ENCODE measurements at places on chromosomes 3 and 15.

GRCh38 chr3:44117239-44117638 is 124.4 kb upstream of the TOPAZ1 start:
- no peak for DNase-seq

GRCh38 chr3:98780343-98780742 is 17.2 kb downstream of the ST3GAL6 start:
- no peak for DNase-seq

DNA sequence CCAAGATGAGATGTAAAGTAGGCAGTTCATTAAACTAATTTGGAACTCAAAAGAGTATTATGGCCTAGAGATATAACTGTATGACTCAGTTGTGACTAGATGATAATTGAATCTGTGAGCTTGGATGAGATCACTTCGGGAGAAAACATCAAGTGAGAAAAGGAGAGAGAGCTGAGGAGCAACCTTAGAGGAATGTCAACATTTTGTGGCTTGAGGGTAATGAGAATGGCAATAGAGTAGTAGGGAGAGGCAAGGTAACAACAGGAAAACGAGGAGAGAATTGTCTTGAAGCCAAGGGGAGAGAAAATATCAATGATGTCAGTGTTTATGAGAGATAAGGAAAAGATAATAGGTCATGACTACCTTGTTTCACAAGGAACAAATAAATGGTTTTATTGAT is 580.2 kb downstream of the NLGN1 start:
- DNase-seq = no peak

- DNase-seq = no peak
Observed at GRCh38 chr3:42439261-42440115, 29.1 kb upstream of the LYZL4 start.

- no peak for DNase-seq
Observed at GRCh38 chr15:31296646-31297574, 29.7 kb upstream of the KLF13 start.

GRCh38 chr3:19105826-19106225 is 42.5 kb upstream of the KCNH8 start:
- DNase-seq = no peak

GRCh38 chr15:27382361-27383025 is 411.5 kb downstream of the GABRG3 start:
- DNase-seq = no peak

DNA sequence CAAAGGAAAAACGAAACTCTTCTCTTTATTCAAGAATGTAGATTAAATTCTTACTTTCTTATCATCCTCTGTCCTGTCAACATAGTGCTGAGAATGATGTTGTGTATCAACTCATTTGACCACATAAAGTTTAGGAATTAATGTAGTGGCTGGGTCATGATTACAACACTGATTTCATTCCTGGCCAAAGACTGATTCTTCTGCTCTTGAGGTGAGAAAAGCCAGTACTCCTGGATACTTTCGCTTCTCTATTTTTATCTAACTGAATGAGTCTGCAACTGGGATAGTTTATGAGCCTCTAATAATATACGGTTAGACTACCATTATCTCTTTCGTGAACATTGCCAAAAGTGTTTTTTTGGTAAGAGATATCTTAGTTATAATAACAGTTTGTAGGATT is 173.0 kb downstream of the LPP start:
- DNase-seq = no peak

GRCh38 chr3:30768046-30768445 is 126.4 kb downstream of the GADL1 start:
- no peak for DNase-seq

DNA sequence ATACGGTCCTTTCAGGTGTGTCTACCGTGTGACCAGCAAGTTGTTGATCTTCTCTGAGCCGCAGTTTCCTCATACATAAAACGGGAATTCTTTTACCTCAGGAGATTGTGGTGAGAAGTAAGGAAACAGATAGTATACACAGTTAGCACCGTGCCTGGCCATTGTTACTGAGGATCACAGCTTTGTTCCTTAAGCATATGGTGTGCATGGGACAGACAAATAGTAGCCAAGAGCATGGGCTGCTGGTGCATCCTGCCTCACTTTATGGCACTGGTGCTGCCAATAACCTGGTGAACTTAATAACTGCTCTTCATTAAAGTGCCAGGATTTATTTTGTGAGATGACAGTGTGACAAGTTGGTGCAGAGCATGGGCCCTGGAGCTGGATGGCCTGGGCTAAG is 86.3 kb downstream of the PDCD6IP start:
- DNase-seq = no peak

DNA sequence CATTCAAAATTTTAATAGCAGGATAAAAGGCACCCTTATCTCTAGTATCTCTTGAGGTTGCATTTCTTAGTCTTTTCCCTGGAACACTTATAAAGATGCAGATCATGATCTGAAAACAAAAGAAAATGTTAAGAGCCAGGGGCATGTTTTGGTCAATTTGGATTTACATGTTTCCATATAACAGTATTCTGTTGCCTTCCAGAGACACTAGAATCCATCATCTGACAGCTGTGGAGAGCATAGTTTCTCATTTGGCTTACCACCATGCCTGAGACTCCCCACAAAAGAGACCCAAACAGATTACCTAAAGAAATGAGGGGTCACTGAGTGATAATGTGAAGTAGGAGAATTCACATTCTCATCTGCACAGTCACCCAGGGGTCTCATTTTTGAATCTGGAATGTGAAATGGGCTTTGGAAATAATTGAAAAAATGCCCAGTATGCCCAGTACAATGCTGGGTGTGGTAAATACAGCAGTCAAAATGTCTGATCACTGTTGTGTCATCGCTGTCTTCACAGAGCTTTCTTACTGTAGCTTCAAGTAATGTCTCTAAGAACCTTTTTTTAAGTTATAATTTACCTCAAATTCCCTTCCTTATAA is 79.9 kb upstream of the ZBTB20 start:
- no peak for DNase-seq
